Activated T-helper 17 cell treated with anti-CD3 and anti-CD28 coated beads, Interleukin-2, amount 50 U/mL, for 72 hours (primary cell): ENCODE measurements at places on chromosomes 4 and X.

GRCh38 chr4:139950568-139950967, 203.4 kb downstream of the MAML3 start:
- H3K4me3 ChIP-seq: peak overlapping the region; percentile 61
- peak overlapping the region; percentile 88 for H3K27ac ChIP-seq
- H3K4me1 ChIP-seq: peaks cover 13% of the 10 kb centered on the region
- peaks cover 2% of the 10 kb centered on the region for H3K27me3 ChIP-seq
- H3K36me3 ChIP-seq: no peaks in the 10 kb centered on the region
- ATAC-seq: peak; percentile 89

DNA sequence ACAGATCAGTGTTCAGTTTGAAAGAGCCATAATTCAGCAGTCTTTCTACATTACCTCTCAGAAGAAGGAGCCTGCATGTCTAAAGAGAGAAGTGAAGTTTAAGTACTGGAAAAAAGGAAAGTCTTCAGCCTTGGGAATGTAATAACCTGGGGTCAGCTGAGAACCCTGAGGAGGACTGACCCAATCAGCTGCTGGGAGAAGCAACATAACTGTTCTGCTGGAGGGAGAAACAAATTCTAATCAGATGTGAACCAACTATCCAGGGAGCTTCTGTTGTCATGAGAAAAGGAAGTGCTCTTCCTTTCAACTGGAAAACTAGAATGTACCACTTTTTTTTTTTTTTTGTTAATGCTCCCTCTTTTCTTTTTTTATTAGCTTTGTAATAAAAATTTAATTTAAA, 64.5 kb upstream of the PDE5A start:
- H3K27me3 ChIP-seq: peaks cover 25% of the 10 kb centered on the region
- H3K27ac ChIP-seq: no peak overlapping the region
- no peaks in the 10 kb centered on the region for H3K36me3 ChIP-seq
- no peak overlapping the region for H3K4me3 ChIP-seq

DNA sequence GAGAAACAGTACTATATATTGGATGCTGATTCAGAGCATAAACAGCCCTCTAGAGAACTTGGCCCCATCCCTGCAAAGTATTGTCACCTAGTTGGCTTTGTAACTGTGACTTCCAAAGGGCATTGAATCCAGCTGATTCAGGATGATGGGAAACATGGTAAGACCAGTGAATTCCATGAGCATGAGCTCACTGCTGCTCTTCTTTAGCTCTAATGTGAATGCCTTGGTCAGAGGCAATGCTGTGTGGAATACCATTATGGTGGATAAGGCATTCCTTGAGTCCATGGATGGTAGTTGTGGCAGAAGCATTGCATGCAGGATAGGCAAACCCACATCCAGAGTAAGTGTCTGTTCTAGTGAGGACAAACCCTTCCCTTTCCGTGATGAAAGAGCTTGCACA, 365.6 kb upstream of the EDA2R start:
- no peaks in the 10 kb centered on the region for H3K4me1 ChIP-seq
- no peak for ATAC-seq
- no peak overlapping the region for H3K4me3 ChIP-seq
- H3K27ac ChIP-seq: no peak overlapping the region
- no peaks in the 10 kb centered on the region for H3K36me3 ChIP-seq

- ATAC-seq: no peak
- H3K27me3 ChIP-seq: peaks cover 6% of the 10 kb centered on the region
- no peaks in the 10 kb centered on the region for H3K4me1 ChIP-seq
- no peak overlapping the region for H3K4me3 ChIP-seq
Measured at GRCh38 chr4:122882857-122883735, 39.3 kb downstream of the NUDT6 start.

- H3K4me3 ChIP-seq: no peak overlapping the region
- no peaks in the 10 kb centered on the region for H3K36me3 ChIP-seq
- H3K27me3 ChIP-seq: no peaks in the 10 kb centered on the region
- H3K27ac ChIP-seq: no peak overlapping the region
Measured at GRCh38 chrX:105647749-105648148, 174.6 kb upstream of the NRK start.

DNA sequence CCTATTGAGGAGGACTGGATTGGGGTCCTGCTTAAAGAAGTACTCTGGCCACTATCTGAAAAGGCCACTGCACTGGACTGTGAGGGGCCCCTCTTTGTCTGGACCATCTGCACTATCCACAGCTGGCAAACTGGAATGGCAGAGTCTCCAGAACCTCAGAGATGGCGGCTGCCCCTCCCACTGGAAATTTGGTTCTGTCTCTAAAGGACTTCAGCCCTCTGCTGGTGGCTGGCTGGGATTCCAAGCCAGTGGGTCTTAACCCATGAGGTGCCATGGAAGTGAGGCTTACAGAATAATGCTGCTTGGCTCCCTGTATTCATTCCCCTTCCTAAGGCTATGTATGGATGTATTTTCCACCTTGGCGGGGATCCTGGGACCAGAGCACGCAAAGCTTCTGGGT, 41.6 kb upstream of the CYLC1 start:
- no peaks in the 10 kb centered on the region for H3K27me3 ChIP-seq
- no peak overlapping the region for H3K27ac ChIP-seq
- no peaks in the 10 kb centered on the region for H3K36me3 ChIP-seq
- H3K4me1 ChIP-seq: no peaks in the 10 kb centered on the region

DNA sequence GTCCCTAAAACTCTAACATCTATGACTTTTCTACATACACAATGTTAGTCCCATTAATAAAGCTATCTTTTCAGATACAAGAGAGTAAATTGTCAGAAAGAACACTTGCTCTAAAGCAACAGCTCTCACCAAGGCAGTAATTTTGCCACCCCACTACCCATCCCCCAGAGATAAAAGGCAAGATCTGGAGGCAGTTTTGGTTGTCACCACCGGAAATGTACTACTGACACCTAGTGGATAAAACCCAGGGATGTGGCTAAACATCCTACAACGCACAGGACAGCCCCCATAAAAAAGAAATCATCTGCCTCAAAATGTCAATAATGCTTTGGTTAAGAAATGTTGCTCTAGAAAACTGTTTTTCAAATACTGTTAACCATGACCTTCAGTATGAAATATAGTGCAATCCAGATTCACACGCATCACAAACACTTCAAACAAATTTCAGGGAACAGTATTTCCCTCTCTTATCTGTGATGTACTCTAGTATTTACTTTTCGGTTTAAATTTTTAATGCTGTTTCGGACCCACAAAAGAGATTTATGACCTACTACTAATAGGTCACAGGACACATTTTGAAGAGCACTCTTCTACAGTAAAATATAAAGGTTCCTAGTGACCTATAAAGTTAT, 5.1 kb downstream of the FBXL5 start:
- H3K27ac ChIP-seq: no peak overlapping the region
- H3K27me3 ChIP-seq: no peaks in the 10 kb centered on the region
- ATAC-seq: peak; percentile 60
- H3K36me3 ChIP-seq: peaks cover 5% of the 10 kb centered on the region

DNA sequence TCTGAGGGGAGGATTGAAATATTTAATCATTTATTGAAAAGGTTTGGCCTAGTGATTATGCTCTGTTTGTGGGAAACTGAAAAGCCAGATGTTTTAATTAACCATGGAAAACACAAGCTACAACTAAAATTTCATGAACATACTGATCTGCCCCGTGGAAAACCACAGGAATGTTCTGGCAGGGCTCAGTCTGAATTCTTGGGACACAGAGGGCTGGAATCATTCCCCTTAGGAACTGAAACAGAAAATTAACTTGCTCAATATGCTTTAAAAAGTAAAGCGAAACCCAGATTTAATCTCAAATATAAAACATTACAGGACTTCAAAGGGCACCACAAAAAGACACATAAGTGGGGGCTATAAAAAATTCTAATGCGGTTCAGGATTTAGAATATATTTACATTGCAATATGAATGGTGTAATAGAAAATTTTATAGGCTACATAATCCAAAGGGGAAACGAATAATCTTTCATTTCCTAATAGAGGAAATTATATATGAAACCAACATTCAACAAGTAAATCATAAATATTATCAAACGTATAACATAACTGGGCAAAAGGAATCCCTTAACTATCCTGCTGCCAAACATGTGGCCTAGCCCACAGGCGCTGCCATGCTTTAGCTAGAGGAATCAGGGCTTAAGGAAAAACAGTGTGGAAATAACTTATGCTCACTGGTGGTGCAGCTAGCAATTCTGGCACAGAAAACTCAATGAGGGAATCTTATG, 70.9 kb downstream of the APBB2 start:
- ATAC-seq: no peak
- H3K4me3 ChIP-seq: no peak overlapping the region
- H3K27ac ChIP-seq: no peak overlapping the region
- no peaks in the 10 kb centered on the region for H3K4me1 ChIP-seq

DNA sequence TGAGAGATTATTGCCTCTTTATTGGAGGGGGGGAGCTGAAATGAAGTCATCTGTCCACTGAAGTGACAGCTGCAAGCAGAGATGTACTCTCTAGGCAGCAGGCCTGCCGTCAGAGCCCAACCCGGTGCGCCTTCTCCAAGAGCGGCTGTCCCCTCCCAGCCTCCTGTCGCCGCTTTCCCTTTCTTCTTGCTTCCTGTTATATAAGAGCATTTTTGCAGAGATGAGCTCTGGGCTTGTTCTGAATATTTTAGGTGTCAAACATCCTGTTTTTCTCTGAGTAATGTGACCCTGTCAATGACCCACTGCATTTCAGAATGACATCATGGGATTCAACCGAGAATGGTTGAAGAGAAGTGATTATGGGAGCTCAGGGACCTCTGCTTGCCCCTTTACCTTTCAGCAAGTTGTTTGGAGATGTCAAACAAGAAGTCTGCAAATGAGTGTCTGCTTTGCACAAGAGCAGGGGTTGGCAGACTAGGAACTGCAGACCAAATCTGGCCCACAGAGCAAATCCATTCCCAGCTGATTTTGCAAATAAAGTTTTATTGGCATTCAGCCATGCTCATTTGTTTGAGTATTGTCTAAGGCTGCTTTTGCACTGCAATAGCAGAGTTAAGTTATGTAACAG, 79.9 kb downstream of the SLC9A6 start:
- peak; percentile 69 for ATAC-seq
- H3K36me3 ChIP-seq: no peaks in the 10 kb centered on the region
- H3K27me3 ChIP-seq: no peaks in the 10 kb centered on the region
- peak overlapping the region; percentile 63 for H3K27ac ChIP-seq
- H3K4me3 ChIP-seq: peak overlapping the region; percentile 52

DNA sequence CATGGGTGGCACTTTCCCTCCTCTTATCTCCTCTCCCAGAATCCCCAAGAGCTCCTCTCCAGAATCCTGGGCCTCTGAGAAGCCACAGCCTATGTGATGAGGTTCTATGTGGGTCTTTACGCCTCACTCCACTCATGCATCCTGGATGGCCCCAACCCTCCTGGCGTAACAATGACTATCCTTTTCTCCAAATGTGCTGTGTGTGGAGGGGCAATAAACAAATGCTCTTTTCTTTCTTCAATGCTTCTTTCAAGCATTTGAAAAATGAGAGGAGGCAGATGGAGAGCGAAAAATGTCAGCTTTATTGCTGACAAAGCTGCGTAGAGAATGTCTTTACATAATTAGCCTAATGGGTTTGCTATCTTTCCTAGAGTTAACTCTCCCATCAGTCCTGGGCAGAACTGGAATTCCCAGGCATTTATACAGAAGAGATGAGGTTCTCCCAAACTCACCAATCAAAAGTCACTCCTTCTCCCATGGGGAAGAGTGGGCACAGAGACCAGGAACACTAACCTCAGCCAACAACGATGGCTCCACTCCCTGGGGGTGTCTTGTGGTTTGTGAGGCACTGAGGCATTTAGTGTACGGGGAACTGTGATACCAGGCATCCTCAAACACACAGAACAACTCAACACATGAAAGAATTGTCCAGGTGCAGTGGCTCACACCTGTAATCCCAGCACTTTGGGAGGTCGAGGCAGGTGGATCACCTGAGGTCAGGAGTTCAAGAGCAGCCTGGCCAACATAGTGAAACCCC, 118.9 kb upstream of the SLC34A2 start:
- H3K36me3 ChIP-seq: no peaks in the 10 kb centered on the region
- peaks cover 1% of the 10 kb centered on the region for H3K4me1 ChIP-seq
- H3K27me3 ChIP-seq: peaks cover 15% of the 10 kb centered on the region
- no peak overlapping the region for H3K27ac ChIP-seq
- ATAC-seq: no peak
- no peak overlapping the region for H3K4me3 ChIP-seq

GRCh38 chr4:55554453-55555030, 7.8 kb upstream of the CLOCK start:
- H3K27me3 ChIP-seq: peaks cover 4% of the 10 kb centered on the region
- no peak overlapping the region for H3K27ac ChIP-seq
- ATAC-seq: no peak
- no peak overlapping the region for H3K4me3 ChIP-seq

- ATAC-seq: no peak
- H3K27me3 ChIP-seq: no peaks in the 10 kb centered on the region
- no peaks in the 10 kb centered on the region for H3K4me1 ChIP-seq
- no peaks in the 10 kb centered on the region for H3K36me3 ChIP-seq
Measured at GRCh38 chrX:104445591-104445990, 120.4 kb upstream of the IL1RAPL2 start.

- no peak overlapping the region for H3K4me3 ChIP-seq
- ATAC-seq: no peak
Measured at GRCh38 chrX:150792949-150793527, 99.8 kb downstream of the MTMR1 start.

- peaks cover 6% of the 10 kb centered on the region for H3K36me3 ChIP-seq
- peak overlapping the region; percentile 89 for H3K4me3 ChIP-seq
- peaks cover 69% of the 10 kb centered on the region for H3K4me1 ChIP-seq
- H3K27me3 ChIP-seq: no peaks in the 10 kb centered on the region
- no peak for ATAC-seq
Measured at GRCh38 chr4:152103181-152103901, 342.5 kb upstream of the GATB start.

DNA sequence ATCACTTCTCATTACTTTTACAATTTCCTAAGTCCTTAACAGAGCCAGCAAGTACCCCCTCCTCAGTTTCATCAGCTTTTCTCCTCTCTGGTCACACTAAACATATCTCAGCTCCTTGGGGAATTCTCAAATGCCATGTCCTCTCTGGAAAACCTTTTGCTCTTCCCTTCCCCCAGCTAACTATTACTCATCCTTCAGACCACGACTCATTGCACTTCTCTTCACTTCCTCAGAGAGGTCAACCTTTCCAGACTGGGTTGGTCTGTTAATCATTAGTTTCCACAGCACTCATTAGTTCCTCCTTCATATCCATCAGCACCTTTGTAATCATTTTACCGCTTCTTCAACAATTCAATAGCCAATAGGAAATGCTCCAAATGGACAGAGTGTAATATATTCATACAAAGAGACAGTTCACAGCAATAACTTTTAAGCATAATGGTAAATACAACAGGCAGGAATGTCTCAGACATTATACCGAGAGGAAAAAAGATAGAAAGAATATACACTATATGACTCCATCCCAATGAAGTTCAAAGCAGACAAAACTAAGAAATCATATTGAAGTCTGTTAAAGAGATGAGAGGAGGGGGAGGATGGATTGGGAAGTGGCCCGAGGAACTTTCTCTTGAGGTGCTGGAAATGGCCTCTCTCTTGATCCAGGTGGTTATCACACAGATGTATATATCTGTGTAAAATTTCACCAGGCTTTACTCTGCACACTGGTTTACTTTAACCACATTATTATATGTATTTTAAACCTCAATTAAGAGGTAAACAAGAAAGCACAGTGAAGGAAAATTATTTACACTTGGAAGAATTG, 39.6 kb downstream of the DDX60L start:
- peak overlapping the region; percentile 31 for H3K27ac ChIP-seq
- H3K4me1 ChIP-seq: peaks cover 11% of the 10 kb centered on the region
- ATAC-seq: no peak
- H3K4me3 ChIP-seq: no peak overlapping the region
- peaks cover 52% of the 10 kb centered on the region for H3K36me3 ChIP-seq
